ENCODE measurements at places on chromosomes 3 and 15.

DNA sequence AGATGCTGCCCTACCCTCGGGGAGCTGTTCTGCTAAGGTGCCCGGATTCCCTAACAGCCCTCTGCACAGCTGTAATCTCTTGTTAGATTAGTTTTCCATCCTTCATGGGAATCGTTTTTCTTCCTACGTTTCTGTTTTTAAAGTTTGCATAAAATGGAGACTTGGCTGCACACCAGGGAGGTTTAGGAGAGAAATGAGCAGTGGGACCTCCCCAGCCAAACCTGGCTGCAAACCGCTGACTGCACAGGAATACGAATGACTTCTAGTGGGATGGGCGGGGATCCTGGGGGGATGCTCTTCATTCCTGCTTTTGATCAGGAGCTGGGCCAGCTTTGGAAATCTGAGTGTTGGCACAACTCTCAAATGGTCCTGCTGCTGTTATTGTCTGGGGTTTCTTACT is 77.5 kb downstream of the THSD4 start:
- DNase-seq, result no peak

DNA sequence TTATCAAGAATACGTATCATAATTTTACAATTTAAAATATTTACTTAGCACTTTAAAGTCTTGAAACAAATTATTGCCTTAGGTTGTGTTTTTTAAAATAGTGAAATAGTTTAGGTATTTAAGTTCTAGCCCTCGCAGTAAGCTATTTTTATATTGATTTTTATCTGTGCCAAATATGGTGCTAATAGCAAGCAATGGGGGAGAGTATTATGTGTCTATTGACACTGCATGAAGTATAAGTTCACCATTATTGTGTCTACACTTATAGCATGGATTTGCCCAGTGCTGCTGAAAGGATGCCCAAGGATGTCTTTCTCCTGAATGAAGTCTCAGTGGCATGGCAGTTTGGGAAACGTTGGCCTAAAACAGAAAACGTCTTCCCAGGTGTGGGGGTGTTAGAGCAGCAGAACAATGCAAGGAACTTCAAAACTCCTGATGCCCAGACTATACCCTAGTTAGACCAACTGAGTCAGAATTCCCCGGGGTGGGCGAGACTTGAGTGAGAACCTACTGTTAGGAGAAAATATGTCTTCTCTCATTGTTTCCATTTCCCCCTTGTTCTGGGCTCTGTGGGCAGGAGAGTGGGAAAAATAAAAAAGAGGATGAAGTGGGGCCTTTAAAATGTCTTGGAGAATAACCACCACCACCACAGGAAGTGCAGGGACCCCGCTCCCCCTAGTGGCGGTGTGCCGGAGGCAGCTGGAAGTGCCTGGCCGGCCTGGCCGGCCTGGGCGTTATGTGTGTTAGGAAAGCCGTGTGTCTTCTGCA is 104.2 kb upstream of the SLC7A14 start:
- DNase-seq, result no peak

GRCh38 chr3:7707187-7707586 is 794.4 kb upstream of the LMCD1 start:
- no peak for DNase-seq

- DNase-seq, result no peak
Observed at GRCh38 chr3:189629803-189630455, 1.3 kb upstream of the TP63 start.

GRCh38 chr15:62896380-62896866 is 146.1 kb upstream of the TPM1 start:
- no peak for DNase-seq

DNA sequence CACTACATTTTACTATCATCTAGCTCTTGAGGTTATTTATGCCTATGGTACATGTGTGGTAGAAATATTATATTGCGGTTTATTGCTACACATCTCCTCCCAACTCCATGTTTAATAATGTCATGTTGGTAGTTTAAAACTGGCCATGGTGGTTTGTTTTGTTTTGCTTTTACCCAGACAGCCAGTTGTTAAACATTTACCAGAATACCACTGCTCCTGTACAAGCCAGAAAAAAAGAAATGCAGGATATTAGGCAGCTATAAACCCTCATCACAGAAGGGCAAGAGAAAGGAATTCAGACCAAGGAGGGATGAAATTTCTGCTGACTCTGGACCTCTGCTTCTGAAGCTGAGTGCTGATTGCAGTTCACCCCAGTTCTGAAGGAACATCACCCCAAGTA is 451.8 kb upstream of the IL12A start:
- no peak for DNase-seq

DNA sequence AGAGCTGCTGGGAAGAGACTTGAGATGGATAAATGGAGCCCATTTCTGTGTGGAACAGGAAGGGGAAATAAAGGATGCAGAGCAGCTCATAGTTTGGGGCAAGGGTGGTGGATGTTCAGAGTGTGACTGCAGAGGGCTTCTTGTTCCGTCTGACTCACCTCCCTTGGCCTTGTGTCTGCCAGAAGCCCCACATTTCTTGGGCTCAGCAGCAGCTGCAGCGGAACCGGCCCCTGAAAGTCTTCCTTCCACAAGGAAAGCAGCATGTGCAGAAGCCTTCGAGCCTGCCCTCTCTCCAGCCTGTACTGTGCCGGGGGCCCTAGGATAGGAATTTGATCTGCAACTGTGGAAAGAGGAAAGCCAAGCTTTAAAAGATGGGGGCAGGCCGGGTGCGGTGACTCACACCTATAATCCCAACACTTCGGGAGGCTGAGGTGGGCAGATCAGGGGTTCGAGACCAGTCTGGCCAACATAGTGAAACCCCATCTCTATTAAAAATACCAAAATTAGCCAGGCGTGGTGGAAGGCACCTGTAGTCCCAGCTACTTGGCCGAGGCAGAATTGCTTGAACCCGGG is 11.5 kb downstream of the CDAN1 start:
- no peak for DNase-seq

GRCh38 chr3:30686176-30686575 is 79.8 kb downstream of the TGFBR2 start:
- no peak for DNase-seq

DNA sequence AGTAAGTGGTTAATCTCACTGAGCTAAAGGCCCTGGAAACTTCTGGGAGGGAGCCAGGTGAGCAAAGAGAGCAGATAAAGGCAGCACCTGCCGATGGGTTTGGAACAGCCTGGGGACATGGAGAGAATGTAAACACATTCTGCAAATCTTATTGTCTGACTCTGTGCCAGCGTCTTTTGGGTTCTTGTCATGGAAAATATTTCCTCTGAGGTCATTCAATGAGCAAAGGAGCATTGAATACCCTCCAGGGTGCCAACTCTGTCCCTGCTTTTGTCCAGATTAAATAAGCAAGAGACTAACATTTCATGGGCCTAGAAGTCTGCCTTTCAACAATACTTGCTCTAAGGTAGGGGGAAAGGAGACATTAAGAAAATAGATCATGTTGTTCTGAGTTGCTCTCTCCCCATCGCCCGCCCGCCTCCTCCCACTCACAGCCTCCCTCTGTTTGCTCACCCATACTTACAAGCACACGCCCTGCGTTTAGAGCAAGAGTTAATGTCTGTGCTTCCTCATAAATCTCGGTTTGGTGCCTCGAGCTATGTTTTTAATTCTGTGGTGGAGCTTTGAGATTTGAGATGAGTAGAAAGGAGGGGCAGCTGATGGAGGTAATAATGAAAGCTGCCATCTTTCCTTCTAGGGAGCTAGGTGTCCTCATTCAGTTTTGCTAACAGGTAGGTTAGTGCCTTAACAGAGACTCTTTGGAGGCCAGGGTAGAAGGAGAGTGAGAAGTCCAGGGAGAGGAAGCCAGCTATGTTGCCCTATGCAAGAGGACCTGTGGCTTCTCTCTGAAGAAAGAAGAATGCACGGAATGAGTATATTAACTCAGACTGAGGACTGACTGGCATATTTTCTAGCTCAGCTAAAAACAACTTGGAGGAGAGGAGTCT is 132.9 kb downstream of the TPRG1 start:
- DNase-seq, result no peak

DNA sequence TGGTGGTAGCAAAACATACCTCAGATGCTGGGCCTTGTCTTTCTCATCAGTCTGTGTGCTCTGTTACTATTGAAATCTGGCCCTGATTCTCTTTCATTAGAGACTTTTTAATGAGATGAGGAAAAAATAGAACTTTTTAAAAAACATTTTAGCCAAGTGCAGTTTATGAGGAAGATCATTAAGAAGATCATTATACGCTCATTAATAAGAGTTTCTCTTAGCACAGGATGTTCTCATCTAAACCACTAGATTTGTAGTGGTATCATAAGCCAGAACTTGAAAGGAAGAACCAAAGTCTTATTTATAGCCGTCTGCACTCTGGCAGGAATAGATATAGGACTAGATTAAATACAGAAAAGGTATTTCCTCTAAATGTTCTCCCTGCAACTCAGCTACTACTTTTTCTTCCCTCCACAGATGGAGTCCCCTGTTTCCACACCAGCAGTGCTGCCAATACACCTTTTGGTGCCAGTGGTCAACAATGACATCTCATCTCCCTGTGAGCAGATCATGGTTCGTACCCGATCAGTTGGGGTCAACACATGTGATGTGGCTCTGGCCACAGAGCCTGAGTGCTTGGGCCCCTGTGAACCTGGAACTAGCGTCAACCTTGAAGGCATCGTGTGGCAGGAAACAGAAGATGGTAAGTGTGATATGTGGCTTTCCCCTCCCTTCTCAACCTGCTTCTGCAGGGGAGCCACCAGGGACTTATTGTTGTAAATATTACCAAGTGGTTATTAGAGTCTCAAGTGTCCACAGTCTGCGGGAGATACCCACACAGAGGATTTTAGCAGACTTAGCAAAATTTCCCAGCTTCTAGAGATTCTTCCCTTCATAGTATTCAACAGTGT is 152.8 kb downstream of the RBPMS2 start:
- DNase-seq, result no peak

DNA sequence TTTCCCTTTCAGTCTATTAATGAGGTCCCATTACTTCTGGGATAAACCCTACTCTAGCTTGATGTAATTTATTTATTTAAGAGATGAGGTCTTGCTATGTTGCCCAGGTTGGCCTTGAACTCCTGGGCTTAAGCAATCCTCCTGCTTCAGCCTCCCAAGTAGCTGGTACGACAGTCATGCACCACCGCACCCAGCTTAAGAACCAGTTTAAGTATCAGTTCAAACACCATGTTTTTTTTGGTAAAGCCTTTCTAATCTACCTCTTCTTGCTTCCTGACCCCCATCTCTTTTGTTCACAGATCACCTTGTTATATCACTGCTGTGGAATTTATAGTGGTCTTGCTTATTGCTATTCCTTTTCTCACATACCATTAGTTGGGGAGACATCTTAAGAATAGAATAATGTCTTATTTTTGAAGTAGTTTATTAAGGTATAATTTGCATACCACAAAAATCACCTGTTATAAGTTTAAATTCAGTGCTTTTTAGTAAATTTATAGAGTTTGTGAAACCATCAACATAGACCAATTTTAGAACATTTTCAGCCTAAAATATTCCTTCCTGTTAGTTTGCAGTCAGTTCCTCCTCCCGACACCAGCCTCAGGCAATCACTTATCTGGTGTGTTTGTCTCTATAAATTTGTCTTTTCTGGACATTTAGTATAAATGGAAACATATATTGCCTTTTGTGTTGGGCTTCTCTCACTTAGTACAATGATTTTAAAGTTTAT is 257.9 kb downstream of the PDCD6IP start:
- DNase-seq, result no peak

- no peak for DNase-seq
Observed at GRCh38 chr3:46995901-46996562, 16.6 kb downstream of the NBEAL2 start.

DNA sequence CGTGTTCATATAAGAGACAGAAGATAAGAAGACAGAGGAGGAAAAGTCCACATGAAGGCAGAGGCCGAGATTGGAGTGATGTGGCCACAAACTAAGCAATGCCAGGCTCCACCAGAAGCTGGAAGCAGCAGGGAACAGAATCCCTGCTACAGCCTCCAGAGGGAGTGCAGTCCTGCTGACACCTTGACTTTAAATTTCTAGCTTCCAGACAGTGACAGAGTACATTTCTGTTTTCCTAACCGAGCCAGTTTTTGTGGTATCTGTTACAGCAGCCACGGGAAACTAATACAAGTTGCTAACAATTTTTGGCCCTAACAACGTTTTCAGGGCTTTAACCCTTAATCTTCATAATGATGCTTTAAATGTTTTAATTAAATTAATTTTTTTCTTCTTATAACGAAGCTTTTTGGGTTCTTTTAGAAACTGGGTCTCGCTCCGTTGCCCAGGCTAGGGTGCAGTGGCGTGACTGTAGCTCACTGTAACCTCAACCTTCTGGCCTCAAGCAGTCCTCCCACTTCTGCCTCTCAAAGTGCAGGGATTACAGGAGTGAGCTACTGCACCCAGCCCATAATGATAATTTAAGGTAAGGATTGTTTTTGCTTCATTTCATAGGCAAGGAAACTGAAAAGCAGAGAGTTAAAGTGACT is 202.3 kb upstream of the PROK2 start:
- no peak for DNase-seq

DNA sequence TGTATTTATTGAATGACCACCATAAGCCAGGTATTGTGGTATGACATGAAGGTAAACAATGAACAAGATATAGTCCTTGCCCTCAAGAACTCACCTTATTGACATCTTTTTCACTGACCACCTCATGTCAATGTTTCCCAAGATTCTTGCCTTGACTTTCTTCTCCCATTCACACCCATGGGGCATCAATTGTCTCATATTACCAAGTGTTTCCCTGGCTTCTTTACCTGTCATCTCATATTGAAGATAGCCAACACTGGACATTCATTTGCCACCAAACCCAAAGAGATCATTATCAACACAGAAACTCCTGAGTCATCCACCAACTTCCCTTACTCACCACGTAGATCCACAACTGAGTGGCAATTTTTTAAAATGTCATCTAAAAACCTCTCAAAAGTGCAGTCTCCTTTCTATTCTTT is 2.2 kb downstream of the EFHB start:
- DNase-seq, result no peak

DNA sequence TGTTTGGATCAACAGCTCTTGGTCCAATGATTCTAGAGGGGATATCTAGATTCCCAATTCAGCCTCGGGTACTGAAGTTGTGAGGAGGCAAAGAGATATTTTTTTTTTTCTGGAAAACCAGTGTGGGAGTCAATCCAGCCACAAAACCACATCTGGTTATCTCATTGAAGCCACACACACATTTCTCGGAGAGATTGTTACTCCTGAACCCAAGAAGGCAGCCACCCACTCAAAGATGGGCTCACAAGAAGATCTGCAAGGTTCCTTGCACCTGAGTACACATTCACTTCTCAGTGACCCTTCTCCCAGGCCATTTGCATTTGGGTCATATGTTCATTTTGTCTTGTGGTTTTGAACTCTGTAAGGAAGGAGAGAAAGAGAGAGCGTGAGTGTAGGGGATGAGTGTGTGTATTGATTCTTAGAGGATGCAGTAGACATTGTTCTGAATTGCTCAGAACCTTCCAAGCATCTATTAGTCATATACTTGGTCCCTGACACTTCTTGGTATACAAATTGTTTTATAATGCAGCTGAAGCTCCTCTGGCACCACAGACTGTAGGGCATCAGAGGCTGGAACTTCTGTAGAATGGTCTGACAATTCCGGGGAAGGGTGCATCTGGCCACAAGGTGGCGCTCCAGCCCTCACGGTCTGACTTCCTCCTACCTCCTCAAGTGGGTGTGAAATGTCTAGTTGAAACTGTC is 39.3 kb upstream of the TRA2B start:
- DNase-seq, result peak; percentile 17
